ENCODE measurements at places on chromosomes 2 and 18. TPM values are rescaled to one million over a fixed set of nuclear protein-coding genes. Genes with fewer than 3 reads are reported as not detected.
A peak's percentile ranks its signal among the peaks of the same experiment; 100 is the strongest.

DNA sequence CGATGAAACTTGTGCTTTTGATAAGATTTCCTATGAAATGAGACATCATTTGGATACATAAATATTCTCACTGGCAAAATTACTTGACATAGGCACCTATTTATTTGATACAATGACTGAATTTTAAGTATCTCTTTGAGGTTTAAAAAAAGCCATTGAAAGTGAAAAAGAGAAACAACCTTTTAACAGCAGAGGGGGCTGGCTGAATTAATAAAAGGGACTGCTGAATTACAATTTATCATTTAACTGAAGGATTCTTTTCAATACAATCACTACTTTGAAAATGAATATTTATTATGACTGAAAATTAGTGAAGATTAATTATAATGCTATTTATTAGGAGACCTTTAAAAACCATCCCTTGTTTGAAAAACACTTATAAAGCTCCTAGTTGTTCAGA is 335.3 kb downstream of the DLGAP1 start:
- no peaks in the 10 kb centered on the region for H3K27me3 ChIP-seq
- peaks cover 56% of the 10 kb centered on the region for H3K4me1 ChIP-seq
- H3K36me3 ChIP-seq = no peaks in the 10 kb centered on the region
- no peak for DNase-seq

DNA sequence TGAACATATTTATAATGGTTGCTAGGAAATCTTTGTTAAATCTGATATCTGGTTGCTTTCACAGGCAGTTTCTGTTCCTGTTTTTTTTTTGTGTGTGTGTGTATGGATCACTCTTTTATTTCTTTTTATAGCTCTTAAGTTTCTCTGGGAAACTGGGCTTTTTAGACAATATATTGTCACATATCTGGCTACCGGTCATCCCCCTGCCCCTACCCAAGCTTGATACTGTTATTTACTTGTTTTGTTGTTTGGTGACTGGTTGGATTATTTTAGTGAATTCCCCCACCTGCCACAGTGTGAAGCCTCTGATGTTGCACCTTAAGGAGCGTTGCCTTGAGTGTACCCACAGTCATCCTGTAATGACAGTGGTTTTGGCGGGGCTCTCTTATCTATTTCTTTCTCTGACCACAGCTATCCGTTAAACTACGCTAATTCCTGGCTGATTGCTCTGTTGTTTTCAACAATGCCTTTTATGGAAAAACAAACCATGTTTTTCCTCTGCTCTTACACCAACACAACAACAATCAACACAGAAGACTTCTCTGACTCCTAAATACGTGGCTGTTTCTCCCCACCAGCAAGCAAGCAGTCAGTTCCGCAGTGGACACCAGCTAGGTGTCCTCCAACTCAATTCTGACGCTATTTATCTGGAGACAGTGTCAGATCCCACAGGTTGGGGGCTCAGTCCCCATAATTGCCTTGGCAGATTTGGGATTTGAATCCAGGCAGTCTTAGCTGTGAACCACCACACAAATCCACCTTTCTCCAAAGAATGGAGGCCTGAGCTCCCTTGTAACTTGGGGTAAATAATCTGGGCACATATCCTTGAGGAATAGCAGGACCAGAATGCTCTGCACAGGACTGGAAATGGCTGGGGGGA is 10.9 kb downstream of the GNLY start:
- H3K4me1 ChIP-seq = peaks cover 16% of the 10 kb centered on the region
- peaks cover 6% of the 10 kb centered on the region for H3K27me3 ChIP-seq
- no peaks in the 10 kb centered on the region for H3K36me3 ChIP-seq
- no peak for DNase-seq
- H3K4me3 ChIP-seq = no peak overlapping the region

DNA sequence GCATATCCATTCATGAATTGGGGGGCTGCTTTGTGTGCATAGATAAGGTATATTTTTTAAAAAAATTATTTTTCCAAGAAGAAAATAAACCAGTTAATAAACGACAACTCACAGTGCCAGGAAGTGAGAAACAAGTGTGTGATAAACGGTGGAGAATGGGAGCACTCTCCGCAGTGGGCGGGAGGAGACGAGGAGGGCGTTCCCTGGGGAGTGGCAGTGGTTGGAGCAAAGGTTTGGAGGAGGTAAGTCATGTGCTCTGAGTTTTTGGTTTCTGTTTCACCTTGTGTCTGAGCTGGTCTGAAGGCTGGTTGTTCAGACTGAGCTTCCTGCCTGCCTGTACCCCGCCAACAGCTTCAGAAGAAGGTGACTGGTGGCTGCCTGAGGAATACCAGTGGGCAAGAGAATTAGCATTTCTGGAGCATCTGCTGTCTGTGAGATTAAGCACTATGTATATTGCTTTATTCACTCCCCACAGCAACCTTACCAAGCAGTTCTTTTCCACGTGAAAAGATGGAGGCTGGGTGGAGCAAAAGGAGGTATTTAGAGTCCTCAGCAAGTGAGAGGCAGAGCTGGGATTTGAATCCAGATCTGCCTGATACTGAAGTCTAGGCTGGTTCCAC is 27.0 kb upstream of the CASP8 start:
- no peak overlapping the region for H3K27ac ChIP-seq
- H3K36me3 ChIP-seq = no peaks in the 10 kb centered on the region
- DNase-seq = peak; percentile 77
- H3K4me1 ChIP-seq = no peaks in the 10 kb centered on the region
- peak overlapping the region; percentile 38 for H3K4me3 ChIP-seq

DNA sequence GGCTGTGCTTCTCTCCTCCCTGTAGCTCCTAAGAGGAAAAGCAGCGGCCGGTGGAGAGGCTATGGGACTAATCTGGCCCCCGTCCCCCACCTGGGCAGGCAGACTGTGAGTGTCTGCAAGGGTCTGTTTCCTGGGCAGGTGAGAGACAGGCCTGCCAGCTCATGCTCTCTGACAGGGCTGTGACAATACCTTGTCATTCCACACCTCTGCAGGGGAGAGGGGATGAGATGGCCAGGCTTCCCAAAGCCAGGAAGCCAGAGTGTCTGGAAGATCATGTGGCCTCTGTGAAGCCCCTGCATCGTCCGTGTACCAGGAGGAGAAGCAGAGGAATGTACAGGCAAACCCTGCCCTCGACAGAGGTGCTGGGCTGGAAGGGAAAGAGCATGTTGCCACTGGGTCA is 142.5 kb upstream of the GATA6 start:
- no peak overlapping the region for H3K4me3 ChIP-seq
- no peak overlapping the region for H3K27ac ChIP-seq
- no peaks in the 10 kb centered on the region for H3K27me3 ChIP-seq

Gene KIF5C
- total RNA-seq = 46.5 TPM

Gene STPG4
- 0.28 TPM for total RNA-seq
